OCI-LY7 (cell line): ENCODE measurements at places on chromosomes 7 and 10. TPM values are rescaled to one million over a fixed set of nuclear protein-coding genes. Genes with fewer than 3 reads are reported as not detected.
A peak's percentile ranks its signal among the peaks of the same experiment; 100 is the strongest.

DNA sequence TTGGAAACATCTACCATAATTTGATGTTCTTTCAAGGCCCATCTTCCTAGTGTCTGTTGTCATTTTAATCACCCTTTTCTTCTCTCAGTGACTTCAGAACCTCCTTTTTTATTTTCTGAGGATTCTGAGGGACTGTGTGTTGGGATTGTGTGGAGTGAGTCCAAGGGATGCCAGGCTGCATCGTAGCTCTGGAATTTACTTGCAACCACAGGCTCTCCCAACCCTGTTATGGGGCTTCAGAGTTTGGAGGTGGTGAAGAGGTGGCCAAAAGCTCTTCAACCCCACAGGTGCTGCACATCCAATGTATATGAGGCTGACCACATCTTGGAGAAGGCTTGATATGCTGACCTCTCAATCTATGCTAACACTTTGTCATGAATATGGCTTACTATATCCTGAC is 79.5 kb upstream of the GPR141 start:
- no peak for DNase-seq

- DNase-seq: peak; percentile 7
Observed at GRCh38 chr10:42975558-42976340, 101.1 kb upstream of the RET start.

DNA sequence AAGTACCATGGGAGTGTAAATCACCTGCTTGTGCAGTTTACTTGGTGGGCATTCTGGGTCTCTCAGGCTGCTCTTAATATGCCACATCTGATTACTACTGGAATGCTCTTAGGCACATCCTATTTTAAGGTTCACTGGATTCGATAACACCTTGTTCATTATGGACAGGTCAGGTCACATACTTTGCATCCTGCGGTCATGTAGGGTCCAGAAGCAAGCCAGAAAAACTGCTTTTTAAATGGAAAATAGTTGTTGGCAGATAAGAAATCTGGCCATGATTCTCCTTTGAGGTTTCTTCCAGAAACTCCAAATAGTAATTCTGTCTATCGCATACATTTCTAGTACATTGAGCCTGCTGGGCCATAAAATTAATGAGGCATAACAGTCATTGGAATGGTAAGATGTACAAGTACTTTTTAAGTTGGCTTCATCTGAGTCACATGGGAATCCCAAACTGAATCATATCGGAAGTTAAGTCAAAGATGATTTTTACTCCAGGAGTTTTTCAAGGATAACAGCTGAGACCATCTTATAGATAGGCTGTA is 371.9 kb downstream of the LRRTM3 start:
- no peak for DNase-seq

GRCh38 chr7:113891031-113891350 is 27.8 kb downstream of the PPP1R3A start:
- no peak for DNase-seq

DNA sequence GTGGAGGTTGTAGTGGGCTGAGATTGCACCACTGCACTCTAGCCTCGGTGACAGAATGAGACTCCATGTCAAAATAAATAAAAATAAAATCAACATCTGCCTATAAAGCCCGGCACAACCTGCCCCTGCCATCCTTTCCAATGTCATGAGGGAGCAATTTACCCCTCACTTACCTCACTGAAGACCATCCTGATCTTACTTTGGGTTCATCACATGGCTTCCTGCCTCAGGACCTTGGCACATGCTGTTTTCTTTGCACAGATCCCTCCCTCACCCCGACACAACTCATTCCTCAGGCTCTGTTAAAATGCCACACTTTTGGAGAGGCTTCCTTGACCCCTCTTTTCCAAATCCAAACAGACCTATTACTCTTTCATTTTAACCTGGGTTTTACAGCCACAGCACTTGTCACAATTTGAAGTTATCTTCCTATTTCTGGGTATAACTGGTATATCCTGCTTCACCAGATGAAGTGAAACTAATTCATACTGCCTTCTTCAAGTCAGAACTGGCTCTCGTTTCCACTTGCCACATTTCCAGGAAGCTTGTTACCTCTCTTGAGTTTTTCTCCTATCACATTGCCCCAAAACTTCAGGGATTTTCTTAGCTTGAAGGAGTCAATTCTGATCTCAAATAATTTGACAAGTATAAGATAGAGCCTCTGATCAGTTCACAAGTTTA is 69.3 kb upstream of the PARD3 start:
- no peak for DNase-seq

DNA sequence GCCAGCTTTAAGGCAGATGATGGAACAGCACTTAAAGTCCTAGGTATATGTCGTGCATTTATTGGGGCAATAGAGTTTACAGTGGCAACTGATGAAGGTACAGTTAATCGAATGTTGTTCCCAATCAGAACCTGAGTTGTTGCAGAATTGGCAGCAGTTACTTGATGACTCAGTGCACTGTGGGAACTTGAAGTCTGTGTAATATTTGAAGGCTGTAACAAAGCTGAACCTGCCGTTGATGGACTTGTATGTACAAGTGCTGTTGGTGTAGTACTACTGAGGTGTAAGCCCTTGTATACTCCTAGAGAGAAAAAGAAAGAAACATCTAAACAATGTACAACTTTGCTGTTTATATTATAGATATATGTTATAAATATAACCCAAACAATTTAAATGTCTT is 75.3 kb downstream of the EPC1 start:
- DNase-seq: no peak

DNA sequence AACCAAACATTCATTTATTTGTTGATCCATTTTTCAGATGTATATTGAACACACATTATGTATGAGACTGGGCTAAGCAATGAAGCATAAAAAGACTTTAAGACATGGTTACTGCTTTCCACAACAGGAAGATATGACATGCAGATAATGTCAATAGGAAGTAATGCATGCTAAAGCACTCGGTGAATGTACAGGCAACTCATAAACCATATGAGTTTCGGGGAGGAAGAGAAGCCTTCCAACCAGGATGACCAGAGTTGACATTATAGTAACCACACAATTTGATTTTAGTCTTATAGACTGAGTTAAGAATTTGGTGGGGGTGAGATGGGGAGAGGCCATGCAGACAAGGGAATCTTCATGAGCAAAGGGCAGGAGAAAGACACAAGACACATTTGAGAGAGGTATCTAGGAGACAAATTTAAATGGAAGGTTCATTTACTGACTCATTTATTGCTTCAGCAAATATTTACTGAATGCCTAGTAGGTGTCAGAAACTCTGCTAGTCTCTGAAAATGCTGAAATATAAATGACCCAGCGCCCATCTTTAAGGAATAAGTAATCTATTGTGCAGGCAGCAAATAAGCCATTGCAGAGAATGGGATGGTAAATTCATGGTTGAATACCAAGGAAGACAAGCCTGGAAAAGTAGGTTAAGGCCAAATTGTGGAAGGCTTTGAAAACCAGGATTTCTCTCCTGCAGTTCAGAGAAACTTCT is 19.0 kb upstream of the SLK start:
- no peak for DNase-seq

DNA sequence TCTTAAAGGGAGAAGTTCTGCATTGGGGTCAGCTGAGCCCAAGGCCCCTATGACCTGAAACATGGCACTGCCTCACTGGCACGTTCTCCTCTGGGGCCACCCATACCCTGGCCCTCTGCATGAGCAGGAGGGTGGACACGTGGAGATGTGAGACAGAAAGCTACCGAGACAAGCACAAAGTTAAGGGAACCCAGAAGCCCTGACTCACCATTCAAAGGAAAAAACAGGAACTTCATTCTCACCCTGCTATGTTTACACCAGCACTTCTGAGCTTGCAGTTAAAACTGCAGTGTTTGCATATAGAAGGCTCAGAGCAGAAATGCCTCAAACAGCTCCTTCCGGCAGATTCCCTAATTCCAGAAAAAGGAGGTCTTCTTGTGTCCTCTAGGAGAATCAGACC is 41.7 kb downstream of the DENND11 start:
- no peak for DNase-seq

GRCh38 chr7:24492576-24492975 is 80.7 kb upstream of the PALS2 start:
- no peak for DNase-seq

DNA sequence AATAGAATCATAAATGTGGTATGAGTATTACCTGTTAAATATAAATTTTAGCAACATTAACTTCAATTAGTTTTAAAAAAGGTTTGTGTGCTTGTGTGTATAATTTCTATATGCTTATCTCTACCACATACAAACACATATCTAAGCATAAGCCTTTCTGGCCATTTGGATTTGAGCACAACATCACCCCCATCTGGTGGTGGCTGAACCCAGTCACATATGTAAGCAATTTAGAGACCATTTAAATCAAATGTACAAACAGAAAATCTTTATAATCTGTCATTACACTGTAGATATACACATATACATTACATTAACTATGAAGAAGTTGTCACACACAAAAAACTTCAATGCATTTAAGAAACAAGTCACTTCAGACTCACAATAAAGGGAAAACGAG is 31.7 kb downstream of the GPR22 start:
- peak; percentile 41 for DNase-seq

- no peak for DNase-seq
Observed at GRCh38 chr7:146875237-146875785, 758.7 kb downstream of the CNTNAP2 start.

DNA sequence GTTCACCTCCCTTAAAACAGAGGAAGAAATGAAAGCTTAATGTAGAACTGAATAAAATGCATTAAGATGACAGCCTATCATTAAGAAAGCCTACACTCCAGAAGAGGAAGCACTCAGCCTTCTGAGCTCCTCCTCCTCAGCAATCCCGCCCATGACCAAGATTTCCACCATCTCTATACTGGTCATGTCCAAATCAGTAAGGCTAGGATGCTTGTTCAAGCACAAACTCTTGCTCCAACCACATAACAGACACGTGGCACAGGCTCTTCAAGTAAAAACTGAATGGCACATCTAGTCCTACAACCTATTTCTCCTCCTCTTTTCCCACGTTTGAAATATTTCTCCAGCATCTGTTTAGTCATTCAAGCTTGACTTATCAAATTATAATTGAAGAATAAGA is 454.1 kb downstream of the PARD3 start:
- no peak for DNase-seq

- no peak for DNase-seq
Observed at GRCh38 chr10:68599771-68600040, 39.6 kb downstream of the TET1 start.

- no peak for DNase-seq
Observed at GRCh38 chr7:156579566-156579965, 61.0 kb upstream of the RNF32 start.

DNA sequence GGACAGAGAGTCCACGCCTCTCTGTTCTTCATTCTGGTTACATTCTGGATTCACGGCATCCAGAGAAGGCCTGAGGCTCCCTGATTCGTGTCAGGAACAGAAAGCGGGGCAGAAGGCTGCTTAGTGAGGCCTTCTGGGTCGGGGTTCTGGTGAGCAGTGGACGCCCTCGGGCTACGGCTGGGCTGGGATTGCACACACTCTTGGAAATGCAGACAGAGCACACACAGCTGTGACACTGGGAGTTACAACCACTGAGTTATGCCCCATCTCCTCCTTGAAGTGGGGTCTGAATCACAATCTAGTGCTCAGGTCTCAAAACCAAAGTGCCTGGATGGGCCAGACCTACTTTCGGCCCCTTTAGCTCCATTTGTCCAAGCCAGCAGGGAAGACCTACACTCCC is 156.9 kb upstream of the GDF10 start:
- no peak for DNase-seq

DNA sequence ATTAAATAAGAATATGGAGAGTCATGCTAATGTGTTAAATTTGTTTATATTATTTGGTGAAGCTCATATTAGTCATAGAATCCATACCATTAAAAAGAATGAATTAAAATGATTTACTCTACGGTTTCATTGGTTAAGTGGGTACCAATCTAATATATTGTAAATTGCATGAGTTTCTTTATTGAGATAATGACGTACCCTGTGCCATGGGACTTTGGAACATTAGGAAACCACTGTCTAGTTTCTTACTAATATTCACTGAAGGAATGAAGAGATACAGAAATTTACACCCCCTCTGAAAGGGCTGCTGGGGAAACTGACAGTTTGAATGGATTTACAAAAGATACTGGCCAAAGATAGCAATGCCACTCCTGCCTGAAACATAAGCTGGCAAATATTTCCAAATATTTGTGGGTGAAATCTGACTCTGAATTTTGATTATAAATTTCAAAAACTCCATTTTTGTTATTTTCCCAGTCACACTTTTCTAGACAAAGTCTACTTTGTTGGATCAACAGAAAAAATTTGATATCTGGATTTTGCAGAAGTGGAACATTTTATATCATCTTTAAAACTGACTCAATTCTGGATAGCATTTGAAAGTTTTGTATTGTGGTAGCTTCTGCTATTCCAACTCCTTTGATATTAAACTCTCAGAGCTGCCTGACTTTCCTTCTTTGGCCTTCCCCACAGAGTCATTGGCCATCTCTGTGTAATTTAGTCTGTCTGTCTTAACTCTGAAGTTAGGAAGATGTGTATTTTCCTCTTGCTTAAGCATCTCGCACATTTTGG is 22.3 kb downstream of the MDFIC start:
- DNase-seq: no peak

GRCh38 chr7:28165961-28166955 is 14.3 kb downstream of the JAZF1 start:
- DNase-seq: no peak

DNA sequence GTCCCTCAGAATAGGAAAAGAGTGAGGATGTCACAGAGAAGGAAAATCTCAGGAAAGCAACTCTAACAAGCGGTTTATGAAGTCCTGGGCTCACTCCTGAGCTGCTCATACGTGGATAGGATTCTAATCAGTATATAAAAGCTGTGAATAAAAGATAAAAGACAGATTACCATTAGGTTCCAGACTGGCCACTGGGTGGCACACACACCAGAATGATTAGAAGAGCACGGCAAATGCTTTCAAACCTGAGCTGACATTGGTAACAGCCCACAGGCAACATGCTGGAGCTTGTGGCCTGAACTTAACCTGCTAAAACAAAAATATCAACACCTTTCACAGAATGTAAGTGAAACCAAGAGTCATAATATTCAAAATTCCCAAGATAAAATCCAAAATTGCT is 370.8 kb downstream of the GRID1 start:
- peak; percentile 50 for DNase-seq

TUBB8 gene
- total RNA-seq: not detected in 2 replicates

ADARB2 gene
- not detected in 2 replicates for total RNA-seq

ZSCAN21 gene
- total RNA-seq: 7.3 and 7.5 TPM in 2 replicates

NUTM2E gene
- total RNA-seq: 0.17 TPM in 1 of 2 replicates, not detected in the other

ARHGEF5 gene
- total RNA-seq: not detected in 2 replicates

CAMK2B gene
- total RNA-seq: 0.92 and 1.1 TPM in 2 replicates

TMEM229A gene
- not detected in 2 replicates for total RNA-seq

GPR37 gene
- not detected in 2 replicates for total RNA-seq

ADAM22 gene
- total RNA-seq: 13.6 and 14.6 TPM in 2 replicates

GSTO1 gene
- total RNA-seq: 1.7 and 2.6 TPM in 2 replicates

ATXN7L1 gene
- total RNA-seq: 0.59 and 0.68 TPM in 2 replicates

DGKI gene
- total RNA-seq: 0.46 and 0.55 TPM in 2 replicates

NKX1-2 gene
- total RNA-seq: not detected in 2 replicates

CLRN3 gene
- total RNA-seq: not detected in 2 replicates

PRKG1 gene
- total RNA-seq: not detected in 2 replicates

C10orf53 gene
- not detected in 2 replicates for total RNA-seq

HGF gene
- not detected in 2 replicates for total RNA-seq

TRPV5 gene
- total RNA-seq: not detected in 2 replicates
